NCI-H526 treated with DMSO at 0.1 percent for 48 hours (cell line): ENCODE measurements at places on chromosomes 4 and X.
A peak's percentile ranks its signal among the peaks of the same experiment; 100 is the strongest.

DNA sequence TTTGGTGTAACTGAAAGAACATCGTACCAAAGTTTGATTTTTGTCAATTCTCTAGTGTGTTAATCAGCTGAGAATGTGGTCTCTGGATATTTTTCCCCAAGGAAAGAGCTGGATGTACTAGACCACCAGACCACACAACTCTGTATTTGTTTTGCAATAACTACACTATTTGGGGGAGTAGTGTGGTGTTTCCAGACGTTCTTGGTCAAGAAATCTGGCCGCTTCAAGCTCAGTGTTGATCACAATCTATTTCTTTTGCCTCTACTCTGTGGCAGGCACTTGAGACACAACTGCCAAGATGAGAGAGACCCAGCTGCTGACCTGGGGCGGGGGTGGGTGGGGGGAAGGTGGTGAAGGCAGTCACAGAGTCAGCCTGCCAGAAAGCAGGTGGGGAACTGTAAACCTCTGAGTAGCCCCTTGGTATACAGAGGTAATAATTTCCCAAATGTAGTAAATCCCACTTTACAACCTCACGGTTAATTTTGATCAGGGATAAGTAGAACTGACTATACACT is 30.6 kb downstream of the PTTG2 start:
- no peak for DNase-seq

DNA sequence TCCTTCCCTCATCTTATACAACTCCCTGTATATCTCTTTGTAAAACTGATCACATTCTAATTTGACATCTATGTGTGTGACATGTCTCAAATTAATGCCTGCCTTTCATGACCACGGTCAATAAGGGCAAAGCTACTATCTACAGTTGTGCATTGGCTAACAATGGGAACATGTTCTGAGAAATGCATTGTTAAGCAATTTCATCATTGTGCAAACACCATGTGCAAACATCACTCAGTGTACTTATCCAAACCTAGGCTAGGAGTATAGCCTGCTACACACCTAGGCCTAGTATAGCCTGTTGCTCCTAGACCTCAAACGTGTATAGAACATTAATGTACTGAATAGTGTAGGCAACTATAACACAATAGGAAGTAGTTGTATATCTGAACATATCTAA is 95.0 kb downstream of the BANK1 start:
- DNase-seq: no peak

DNA sequence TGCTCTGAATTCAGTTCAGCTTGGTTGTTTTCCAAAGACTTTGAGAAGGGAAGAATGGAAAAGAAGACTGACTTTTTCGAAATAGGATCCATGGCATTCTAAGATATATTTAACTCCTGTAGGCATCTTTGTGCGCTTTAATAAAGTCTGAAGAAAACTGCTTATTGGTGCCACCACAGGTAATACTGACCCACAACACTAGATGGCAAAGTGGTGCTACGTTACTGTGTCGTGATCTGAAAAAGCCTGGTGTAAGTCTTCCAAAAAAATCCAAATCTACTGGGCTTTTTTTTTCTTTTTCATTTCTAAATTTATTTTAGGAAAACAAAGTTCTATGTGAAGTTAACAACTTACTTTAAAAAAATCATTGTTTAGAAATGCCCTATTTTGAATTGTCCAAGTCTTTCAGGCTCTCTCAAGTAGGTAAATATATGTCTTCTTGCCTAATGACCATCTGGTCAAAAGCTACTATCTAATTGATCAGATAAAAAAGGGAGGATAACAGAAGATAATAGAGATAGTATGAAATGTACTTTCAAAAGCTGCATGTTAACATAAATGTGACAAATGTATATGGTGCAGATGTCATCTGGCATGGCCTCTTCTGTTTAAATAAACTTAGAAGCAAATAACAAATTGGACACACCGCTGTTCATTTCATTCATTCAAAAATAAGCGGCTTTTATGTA is 47.0 kb upstream of the MID1IP1 start:
- DNase-seq: peak; percentile 4

GRCh38 chr4:147683188-147683591 is 773 bp downstream of the PRMT9 start:
- no peak for DNase-seq

- no peak for DNase-seq
Measured at GRCh38 chr4:2848449-2848848, 4.8 kb downstream of the ADD1 start.

- no peak for DNase-seq
Measured at GRCh38 chr4:152342293-152342692, 193.6 kb downstream of the FBXW7 start.

DNA sequence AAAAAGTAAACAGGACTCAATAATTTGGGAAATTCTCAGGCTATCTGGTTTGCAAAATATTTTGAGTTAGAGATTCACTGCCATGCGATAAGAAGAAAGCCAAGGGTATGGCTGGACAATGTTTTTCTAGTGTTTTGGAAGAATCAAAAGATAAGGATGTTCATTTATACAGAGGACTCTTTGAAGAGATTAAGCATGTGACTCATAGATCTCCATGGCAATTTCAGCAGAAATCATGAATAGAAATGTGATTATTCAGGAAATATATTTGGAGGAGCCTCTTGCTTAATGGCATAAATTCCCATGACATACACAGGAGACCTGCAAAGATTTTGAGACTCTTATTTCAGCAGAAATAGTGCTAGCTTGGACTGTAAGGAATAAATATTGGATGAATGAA is 16.7 kb upstream of the FRAS1 start:
- DNase-seq: no peak

- DNase-seq: no peak
Measured at GRCh38 chr4:144449611-144450010, 196.3 kb upstream of the HHIP start.

DNA sequence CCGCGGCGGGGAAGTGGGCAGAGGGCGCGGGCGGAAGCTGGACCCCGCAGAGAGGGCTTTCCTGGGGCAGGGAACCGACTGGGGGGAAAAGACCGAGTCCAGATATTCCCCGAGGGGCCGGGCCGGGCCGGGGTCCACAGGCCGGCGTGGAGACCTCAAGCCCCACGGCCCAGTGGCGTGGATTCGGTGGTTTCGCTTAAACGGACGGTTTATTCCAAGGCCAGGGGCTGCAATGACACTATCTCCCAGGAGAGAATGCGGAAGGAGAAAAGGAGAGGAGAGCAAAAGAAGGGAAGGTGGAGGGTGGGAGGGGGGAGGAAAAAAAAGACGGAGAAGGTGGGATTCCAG is 10.8 kb downstream of the ARX start:
- DNase-seq: no peak

DNA sequence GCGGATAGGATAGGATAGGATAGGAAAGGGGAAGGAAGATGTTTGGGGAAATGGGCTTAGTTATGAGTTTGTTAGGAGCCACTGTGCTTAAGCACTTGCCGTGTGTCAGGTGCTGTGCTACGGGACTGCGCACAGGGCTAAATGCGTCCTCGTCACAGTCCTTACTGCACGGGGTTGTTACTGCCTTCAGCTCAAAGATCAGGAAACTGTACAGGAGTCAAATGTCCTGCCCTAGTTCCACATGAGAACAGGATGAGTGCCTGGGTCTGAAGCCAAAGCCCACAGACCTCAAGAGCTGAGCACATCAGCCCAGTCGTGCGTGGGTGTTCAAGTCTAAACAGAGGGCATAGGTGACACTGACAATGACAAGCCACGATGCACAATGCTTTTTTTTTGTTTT is 15.0 kb downstream of the ACSL1 start:
- no peak for DNase-seq

DNA sequence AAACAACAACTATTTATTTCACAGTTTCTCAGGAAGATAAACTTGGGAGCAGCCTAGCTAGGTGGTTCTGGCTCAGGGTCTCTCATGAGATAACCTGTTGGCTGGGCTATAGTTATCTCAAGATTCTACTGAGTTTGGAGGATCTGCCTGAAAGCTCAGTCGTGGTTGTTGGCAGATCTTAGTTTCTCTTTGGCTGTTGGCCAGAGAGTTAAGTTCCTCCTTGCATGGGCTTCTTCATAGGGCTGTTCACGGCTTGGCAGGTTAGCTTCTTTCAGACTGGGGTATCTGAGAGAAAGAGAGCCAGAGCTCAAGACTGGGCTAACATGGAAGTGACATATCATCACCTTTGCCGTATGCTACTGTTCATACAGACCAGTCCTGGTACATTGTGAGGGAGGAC is 28.7 kb downstream of the SEC24B start:
- DNase-seq: no peak

- no peak for DNase-seq
Measured at GRCh38 chr4:189767941-189768340, 172.7 kb upstream of the FRG1 start.

DNA sequence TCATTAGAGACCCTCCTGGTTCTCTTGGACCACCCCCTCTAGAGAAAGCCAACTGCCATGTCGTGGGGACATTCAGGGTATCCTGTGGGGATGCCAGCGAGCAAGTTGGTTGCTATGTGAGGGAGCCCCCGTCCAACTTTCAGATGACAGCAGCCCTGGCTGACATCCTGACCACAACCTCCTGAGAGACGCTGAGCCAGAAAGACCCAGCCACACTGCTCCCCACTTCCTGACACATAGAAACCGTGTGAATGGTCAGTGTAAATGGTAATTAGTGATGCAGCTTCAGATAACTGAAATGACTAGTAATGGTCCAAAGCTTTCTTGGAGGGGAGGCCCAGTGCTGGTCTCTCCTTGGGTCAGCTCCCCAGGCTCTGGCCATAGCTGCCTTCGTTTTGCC is 10.8 kb downstream of the CLCN4 start:
- DNase-seq: no peak

DNA sequence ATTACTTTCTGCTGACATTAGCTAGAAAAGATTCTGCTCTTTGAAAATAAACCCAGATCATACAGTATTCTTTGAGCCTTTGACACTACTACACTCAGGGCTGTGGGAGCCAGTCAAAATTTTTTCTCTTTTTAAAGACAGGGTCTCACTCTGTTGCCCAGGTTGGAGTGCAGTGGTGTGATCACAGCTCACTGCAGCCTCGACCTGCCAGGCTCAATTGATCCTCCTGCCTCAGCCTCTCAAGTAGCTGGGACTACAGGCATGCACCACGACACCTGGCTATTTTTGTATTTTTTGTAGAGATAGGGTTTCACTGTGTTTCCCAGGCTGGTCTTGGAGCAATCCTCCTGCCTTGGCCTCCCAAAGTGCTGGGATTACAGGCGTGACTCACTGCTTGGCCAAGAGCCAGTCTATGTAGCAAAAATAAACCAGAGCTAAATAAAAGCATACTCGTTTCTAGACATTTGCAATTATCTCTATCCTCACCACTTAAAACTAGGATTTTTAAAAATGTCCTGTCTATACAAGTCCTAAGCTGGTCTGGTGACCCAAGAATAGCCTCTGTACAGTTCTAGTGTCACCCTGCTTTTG is 43.2 kb downstream of the AKAP4 start:
- no peak for DNase-seq

- no peak for DNase-seq
Measured at GRCh38 chr4:173502282-173502681, 27.7 kb downstream of the HAND2 start.

- DNase-seq: no peak
Measured at GRCh38 chr4:145427221-145427620, 54.4 kb upstream of the SMAD1 start.

GRCh38 chr4:4379540-4380087 is 7.3 kb upstream of the NSG1 start:
- no peak for DNase-seq
